NCI-H1092 treated with DMSO at 0.1 percent for 48 hours (cell line): ENCODE measurements at places on chromosomes 7 and 10.
A peak's percentile ranks its signal among the peaks of the same experiment; 100 is the strongest.

DNA sequence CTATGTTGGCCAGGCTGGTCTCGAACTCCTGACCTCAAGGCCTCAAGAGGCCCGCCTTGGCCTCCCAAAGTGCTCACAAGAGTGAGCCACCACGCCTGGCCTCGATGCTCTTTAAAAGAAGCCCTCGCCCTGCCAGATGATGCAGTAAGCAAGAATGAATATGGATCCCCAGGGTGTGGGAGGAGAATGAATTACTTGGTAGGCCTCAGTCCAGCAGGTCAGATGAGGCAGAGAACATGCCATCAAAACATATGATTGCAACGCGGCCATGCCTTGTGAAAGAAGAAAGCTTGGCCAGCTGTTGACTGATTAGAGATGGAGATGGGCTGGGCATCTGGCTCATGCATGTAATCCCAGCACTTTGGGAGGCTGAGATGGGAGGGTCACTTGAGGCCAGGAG is 68.7 kb downstream of the CAMK1D start:
- no peak for DNase-seq

GRCh38 chr10:49080071-49080470 is 35.3 kb downstream of the VSTM4 start:
- DNase-seq = peak; percentile 34

GRCh38 chr10:99912041-99912440 is 97.7 kb downstream of the DNMBP start:
- DNase-seq = no peak

- DNase-seq = no peak
Measured at GRCh38 chr7:74355091-74355490, 65.9 kb downstream of the CLIP2 start.

DNA sequence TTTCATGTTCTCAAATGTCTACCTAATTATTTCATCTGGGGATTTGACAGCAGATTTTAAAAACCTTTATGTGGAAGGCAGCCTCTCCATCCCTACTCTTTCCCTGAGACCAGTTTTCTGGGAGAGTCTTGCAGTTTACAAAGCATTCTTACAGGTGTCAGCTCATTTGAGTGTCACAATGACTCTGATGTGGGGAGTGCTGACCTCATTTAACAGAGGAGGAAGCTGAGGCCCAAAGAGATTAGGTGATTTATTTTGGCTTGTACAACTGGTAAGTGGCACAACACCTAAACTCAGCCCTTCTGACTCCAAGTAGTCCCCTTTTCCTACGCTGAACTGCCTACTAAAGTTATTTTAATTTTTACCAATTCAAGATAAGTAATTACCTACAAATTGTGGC is 33.3 kb upstream of the MAT1A start:
- DNase-seq = no peak

- no peak for DNase-seq
Measured at GRCh38 chr7:104174798-104175197, 33.0 kb downstream of the ORC5 start.

- DNase-seq = no peak
Measured at GRCh38 chr7:140078392-140078791, 15.6 kb upstream of the PARP12 start.

DNA sequence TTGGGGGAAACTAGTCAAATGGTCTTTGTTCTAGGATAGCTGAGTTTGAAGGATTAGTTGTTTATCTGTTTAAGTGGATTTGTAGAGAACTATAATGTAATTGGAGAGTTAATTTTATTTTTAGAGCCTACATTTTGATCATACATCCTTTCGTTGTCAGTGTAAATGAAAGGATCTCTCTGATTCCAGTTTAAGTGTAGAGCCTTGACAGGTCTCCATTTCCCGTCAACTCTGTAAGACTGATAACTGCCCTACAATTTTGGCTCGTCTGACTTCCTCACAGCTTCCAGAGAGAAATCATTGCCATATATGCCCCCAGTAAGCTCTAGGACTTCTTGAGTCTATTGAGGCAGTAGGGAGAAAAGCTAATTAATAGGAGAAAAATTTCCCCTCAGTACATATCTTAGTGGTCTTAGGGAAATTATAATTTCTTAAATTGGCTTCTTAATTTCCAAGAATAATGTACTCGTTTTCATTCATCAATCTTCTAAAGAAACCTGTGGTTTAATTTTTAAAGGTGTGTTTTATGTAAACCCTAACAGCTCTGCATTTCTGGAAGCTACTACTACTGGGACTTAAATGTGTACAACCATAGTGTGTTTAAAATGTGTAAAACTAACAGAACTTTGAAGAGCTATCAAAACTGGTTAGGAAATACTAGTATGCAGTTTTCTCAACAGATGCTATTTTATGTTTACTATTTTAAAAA is 3.8 kb downstream of the KMT2E start:
- DNase-seq = no peak

DNA sequence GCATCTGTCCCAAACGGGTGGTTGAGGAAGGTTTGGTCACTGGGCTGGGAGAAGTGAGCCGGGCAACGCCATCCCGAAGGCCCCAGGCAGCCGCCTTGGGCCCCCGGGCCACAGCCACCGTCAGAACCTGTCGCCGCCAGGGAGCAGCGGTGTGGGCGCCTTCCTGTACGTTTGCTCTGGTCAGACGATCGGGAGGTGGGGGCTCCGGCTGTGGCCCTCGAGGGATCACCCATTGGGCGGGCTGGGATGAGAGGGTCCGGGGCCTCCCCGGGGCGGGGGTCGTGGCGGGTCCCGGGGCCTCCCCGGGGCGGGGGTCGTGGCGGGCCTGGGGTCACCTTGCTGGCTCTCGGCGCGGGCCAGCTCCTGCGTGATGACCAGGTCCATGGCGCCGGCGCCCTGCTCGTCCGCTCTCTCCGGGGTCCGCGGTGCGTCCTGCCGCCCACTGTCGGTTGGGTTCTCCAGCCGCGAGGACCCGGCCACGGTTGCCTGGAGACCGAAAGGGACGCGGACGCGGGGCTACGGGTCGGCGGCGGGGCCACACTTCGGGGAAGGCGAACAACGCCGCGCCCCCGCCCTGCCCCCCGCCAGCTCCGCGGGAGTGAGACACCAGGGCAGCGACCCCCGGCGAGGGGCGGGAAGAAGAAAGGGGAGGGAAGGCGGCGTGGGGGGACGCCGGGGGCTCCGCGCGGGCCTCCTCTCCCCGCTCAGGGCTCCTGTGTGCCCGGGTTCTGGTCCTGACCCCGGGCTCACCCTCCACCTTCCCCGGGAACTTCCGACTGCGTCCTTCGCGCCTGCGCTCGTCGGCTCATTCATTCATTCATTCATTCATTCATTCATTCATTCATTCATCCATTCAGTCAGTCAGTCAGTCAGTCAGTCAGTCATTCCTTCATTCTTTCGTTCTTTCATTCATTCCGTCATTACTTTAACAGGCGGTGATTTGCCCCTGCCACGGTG is at the start of gene CFAP46:
CFAP46 (minus strand) TSS at position 470 of the 957 bp plus-strand sequence; CDS start at position 384, 86 bp downstream.
- DNase-seq = no peak

- DNase-seq = no peak
Measured at GRCh38 chr7:92881091-92881485, 44.7 kb upstream of the CDK6 start.

- DNase-seq = no peak
Measured at GRCh38 chr10:91521439-91521838, 111.3 kb downstream of the HECTD2 start.

- no peak for DNase-seq
Measured at GRCh38 chr7:157688533-157689268, 351.9 kb downstream of the DNAJB6 start.

- DNase-seq = no peak
Measured at GRCh38 chr7:151769188-151769821, 107.6 kb downstream of the PRKAG2 start.

DNA sequence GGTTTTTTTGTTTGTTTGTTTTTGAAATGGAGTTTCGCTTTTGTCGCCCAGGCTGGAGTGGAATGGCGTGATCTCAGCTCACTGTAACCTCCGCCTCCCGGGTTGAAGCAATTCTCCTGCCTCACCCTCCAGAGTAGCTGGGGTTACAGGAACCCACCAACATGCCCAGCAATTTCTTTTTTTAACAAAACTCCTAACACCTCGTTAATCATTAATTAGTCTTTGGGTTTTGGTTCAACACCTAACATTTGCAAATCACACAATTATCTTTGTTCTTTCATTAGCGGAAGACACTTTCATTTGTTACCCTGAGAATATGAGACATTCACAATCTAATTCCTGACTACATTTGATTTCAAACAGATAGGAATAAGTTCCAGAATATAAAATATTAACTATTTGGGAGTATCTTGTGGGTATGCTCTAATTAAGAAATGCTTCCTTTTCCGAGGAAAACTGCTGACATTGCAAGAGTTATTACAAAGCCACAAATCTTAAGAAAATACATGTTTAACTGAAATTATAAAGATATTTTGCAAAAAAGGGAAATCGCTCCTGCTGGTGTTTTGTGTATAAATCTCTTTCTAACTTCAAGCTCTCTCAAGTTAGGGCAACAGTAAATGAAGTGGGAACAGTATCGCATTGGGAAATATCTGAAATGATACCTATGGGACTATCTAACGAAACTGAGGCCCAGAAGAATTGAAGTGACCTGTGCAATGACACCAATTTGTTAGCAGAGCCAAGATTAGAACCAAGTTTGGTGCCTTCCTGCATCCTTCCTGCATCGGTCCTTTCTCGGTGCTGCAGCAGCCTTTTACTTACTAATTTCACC is 1.2 kb upstream of the LSM8 start:
- DNase-seq = peak; percentile 43

GRCh38 chr7:27139334-27140125 is 4.0 kb downstream of the HOXA5 start:
- no peak for DNase-seq

- DNase-seq = no peak
Measured at GRCh38 chr10:103571656-103571975, 78.1 kb downstream of the NEURL1 start.

GRCh38 chr7:78062214-78062613 is 263.6 kb downstream of the PHTF2 start:
- DNase-seq = no peak

DNA sequence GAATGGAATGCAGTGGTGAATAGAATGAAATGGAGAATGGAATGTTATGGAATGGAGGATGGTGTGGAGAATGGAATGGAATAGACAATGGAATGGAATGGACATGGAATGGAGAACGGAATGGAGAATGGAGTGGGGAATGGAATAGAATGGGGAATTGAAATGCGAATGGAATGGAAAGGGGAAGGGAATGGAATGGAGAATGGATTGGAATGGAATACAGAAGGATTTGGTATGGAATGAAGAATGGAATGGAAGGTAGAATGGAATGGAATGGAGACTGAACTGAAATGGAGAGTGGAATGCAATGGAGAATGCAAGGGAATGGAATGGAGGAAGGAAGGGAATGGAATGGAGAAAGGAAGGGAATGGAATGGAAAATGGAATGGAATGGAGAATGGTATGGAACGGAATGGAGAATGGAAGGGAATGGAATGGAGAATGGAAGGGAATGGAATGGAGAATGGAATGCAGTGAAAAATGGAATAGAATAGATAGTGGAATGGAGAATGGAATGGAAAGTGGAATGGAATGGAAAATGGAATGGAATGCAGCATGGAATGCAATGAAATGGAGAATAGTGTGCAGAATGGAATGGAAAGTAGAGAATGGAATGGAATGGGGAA is 94.8 kb downstream of the NSUN6 start:
- no peak for DNase-seq

GRCh38 chr10:78405231-78405630 is 371.6 kb downstream of the RPS24 start:
- no peak for DNase-seq

GRCh38 chr10:117139581-117140524 is 1.8 kb upstream of the VAX1 start:
- DNase-seq = no peak

DNA sequence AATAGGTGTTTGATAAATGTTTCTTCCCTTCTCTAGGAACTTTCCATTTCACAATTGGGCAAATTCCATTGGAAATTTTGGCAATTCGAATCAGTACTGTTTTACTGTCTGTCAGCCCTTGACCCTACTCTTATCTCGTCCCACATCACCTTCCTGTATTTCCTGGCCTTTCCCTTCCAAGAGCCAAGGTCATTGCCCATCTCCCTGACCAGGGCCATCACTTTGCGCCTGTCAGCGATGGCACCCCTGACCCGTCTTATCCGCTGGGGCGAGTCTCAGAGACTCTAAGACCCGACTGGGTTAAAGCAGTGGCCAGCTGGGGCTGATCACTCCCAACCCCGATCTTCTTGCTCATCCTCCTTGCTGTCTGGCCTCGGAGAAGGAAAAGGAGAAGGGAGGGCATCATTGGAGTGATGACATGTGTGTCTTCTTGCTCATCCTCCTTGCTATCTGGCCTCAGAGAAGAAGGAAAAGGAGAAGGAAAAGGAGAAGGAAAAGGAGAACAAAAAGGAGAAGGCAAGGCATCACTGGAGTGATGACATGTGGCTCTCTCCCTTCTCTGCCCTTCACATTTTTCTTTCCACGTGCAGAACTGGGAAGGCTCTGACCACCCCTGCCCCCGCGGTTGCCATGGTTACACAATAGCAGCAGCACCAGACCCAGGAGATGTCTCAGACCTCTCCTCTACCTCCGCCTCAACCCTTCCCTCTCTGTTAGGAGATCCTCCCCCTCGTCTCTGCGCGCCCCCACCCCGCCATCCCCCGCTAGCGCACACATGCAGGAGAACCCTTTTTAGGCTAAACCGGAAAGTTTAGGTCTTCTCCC is 2.0 kb downstream of the SEMA3D start:
- DNase-seq = peak; percentile 11

- DNase-seq = no peak
Measured at GRCh38 chr10:133173860-133174640, 14.0 kb downstream of the KNDC1 start.

- DNase-seq = no peak
Measured at GRCh38 chr10:71216751-71217265, 4.4 kb downstream of the UNC5B start.

GRCh38 chr7:115083935-115084334 is 162.0 kb downstream of the MDFIC start:
- no peak for DNase-seq

DNA sequence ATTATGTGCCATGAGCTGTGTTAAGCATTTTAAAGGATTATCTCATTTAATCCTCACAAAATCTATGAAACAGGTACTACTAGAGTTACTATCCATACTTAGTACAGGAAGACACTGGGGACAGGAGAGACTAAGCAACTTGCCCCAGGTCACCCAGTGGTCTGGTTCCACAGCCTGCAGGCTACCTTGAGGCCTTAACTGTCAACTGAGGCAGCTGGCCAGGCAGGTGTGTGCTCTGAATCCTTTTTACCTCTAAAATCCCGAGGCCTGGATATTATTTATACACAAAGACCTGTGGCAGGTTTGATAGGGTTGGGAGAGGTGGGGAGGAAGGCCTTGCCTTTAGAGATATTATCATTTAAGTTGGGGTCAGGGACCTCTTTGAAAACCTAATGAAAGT is 3.1 kb downstream of the ZNF777 start:
- DNase-seq = no peak

- DNase-seq = no peak
Measured at GRCh38 chr10:6476989-6477388, 103.1 kb downstream of the PRKCQ start.

DNA sequence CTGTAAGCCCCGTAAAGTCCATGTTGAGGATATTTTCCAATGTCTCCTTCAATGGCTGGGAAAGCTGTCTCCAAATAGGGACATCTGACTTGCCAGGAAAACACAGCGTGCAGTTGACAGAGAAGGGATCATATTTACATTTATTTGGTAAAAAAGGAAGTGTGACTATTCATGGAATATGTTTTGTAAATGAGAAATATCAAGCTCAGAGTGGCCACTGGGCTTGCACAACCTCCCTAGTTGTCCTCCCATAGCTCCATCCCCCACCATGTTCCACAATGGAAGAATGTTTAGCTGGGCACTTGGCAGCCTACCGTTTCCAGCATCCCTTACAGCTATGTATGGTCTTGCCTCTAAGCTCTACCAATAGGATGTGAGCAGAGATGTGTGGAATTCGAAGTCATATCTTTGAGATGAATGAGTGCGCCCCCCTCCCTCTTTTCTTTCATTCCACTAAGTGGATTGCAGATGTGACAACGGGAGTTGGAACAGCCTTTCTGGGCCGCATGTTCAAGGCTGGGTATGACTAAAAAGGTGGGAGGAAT is 306.6 kb upstream of the ZMIZ1 start:
- DNase-seq = no peak
